ENCODE measurements at places on chromosomes 6 and 20.
A peak's percentile ranks its signal among the peaks of the same experiment; 100 is the strongest.

- DNase-seq: no peak
These were observed 4.8 kb downstream of the COL19A1 start for GRCh38 chr6:69871107-69871506.

DNA sequence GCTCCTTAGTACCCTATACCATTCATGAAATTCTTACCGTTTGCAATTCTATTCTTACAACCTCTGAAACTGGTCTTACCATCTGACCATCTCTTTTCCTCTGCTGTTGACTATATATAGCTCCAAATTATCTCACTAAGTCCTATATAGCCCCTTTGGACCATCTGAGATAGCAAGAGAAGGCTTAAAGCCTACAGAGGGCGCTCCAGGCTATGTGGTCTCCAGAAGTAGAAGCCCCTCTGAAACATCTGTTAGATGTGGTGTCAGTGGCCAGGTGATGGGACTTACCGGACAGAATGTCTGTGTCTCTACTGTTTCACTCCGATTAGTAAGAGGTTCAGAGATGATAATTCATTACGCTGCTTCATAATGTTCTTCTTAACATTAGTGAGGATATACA is 140.7 kb upstream of the BMP2 start:
- peak; percentile 3 for DNase-seq

- DNase-seq: no peak
These were observed 40.7 kb downstream of the PRR18 start for GRCh38 chr6:166267526-166267925.

- no peak for DNase-seq
These were observed 133.7 kb downstream of the LCA5 start for GRCh38 chr6:79403563-79403962.

- DNase-seq: no peak
These were observed 29.7 kb downstream of the CEP162 start for GRCh38 chr6:84197708-84198107.

DNA sequence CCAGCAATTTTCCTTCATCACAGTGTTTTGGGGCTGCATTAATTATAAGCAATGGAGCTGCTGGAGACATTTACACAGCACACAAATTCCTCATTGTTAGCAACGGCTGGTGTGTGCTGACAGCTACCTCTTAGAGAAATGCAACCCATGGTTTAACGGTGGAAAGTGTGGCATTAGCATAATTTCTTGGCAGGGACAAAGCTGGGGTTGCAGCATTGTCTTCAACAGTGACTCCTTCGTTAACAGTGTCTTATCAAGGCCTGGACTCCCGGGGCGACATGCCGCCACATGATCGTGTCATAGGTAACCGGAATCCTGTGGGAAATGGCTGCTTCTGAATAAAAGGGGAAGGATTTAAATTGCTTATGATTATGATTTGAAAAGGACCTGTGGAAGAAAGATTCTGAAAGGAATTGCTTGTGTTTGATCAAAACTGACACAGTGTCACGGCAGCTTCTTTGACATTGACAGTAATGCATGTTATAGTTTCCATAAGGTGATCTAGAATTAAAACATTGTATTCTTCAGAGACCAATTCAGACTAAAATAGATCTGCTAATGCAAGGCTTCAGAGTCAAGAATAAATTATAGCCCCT is 128.0 kb downstream of the UST start:
- no peak for DNase-seq

DNA sequence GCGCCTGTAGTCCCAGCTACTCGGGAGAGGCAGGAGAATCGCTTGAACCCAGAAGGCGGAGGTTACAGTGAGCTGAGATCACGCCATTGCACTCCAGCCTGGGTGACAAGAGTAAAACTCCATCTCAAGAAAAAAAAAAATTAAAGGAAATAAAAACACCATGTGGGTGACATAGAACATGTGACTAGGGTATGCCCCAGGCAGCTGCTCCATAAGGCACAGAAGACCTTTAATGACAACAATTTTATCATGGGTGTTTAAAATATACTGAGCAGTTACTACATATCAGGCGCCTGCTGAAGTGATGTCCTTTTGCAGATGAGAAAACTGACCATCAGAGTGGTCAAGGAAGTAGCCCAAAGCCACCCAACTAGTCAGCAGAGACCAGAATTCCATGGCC is 8.0 kb downstream of the PEDS1 start:
- no peak for DNase-seq

DNA sequence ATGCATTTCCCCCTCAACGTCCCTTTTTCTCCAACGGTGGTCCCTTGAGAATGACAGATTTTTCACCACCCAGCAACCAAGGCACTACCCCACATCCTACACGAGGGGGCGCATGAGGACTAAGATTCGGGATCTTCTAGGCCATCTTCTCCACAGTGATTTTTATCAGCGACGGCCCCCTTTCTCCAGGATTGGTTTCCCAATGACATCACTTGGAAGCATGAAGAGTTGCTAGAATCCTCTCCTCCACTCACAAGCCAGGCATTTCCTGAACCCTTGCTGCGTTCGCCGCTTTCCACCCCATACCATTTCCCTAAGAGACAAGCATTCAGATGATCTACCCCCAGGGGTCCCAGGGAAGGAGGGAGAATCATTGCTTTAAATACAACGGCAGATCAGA is 252.0 kb downstream of the HIVEP2 start:
- DNase-seq: no peak

DNA sequence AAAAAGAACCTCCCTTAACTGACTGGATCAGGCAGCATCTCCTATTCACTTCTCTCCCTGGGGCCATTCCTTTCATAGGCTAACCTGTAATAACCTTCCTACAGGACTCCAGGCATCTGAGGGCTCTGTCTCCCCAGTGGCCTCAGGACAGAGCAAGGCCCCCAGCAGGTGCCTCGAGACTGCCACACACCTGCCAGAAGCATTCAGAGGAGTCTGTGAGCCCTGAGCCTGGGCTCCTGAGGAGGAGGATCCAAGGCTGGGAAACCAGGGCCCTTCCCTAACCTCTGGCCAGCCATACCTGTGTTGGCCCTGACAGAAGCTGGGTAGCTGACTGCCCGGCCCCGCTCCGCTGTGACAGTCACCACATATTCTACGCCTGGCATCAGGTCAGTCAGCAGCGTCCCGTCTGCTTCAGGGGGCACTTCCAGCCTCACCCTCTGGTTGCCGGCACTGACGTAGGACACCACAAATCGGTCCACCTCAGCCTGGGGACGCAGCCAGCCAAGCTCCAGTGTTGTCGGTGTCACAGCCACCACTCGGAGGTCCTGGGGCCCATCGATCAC is 20.6 kb downstream of the TNXB start:
- no peak for DNase-seq

GRCh38 chr20:47753576-47754387 is 31.5 kb downstream of the SULF2 start:
- DNase-seq: no peak

- DNase-seq: no peak
These were observed 89.0 kb downstream of the IPCEF1 start for GRCh38 chr6:154267508-154268106.

- DNase-seq: no peak
These were observed 1.9 kb downstream of the MAPK14 start for GRCh38 chr6:36029464-36029863.

- no peak for DNase-seq
These were observed 806.1 kb upstream of the MAP3K7 start for GRCh38 chr6:91392951-91393350.

DNA sequence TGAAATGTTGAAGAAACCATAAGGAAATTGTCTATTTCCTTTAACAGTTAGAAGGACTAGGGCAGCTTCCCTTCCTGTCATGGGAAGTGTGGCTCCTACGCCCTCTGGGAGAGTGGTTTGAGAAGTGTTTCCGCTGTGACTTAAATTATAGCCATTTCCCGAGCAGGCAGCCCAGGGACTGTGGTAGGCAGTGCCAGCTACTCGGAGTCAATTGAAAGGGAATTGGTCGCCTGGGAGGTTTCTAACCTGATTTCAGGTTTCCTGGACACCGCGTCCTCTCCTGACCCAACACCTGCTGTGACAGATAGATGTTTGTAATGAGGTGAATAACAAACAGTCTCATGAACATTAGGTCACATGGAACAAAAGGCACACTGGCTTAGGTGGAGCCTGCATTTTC is 256.1 kb upstream of the PLCB4 start:
- no peak for DNase-seq

DNA sequence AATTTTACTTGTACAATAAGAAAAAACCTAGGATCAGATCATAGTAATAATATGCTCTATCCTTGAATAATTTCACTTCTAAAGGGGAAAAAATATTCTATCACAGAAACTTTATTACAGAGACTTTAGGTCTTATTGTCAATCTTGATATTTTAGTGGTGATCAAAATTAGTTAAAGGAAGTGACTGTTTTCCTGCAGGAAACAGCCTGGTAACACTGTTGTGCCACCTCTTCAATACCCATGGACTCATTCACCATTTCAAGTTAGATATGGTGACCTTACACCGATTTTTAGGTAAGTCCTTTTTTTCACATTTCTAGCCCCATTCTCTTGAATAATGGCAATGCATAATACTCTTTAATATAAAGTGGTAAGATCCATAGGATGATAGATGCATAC is 99.2 kb downstream of the MTFR2 start:
- no peak for DNase-seq

GRCh38 chr20:41432746-41433145 is 66.1 kb upstream of the EMILIN3 start:
- no peak for DNase-seq

GRCh38 chr6:14545496-14545895 is 427.9 kb downstream of the CD83 start:
- DNase-seq: no peak

DNA sequence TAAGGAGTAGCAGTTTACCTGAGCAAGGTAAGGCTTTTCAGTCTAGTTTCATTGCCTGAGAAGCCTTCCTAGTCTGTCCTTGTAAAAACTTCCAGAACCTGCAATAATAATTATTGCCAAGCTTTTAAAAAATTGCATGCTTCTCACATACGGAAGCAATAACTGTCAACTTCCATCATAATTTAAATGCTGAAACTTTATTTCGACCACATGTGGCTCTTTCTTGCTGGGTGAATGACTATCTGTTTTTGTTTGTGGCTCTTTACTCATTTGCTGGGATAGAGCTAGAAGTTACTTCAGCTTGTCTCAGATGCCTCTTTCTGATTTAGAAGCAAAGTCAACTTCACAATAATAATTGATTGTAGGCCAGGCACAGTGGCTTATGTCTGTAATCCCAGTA is 95.9 kb upstream of the COL21A1 start:
- DNase-seq: no peak

DNA sequence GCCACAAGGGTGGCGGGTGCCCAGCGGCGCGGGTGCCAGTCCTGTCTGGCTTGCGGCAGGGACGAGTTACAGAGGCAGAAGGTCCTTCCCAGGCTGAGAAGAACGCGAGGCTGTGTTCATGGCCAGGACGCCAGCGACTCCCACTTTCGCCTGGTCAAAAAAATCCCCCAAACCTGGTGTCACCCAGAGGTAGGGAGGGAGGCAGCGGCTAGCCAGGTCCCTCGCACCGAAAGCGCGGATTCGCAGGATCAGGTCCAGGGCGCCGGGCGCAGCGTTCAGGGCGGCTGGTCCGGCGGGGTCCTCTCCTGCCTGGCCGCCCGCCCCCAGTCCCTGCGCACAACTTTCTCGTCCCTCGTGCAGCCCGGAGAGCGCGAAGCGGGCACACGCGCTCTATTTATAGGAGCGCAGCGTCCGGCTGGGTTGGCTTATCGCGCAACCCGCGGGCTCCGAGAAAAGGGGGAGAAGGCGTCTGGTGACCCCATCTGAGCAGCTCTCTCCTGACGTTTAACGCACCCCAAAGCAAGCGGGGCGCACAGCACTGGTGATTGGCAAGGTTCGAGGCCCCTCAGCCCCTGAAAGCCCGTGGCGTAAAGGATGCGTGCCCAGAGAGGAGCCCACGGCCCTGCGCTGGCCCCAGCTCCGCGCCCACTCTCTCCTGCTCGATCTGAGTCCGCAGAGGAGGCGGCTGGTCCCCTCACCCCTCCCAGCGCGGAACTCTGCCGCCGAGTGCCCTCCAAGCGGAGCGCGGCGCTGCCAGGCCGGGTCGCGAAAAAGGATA is 519 bp downstream of the CBLN4 start:
- no peak for DNase-seq

DNA sequence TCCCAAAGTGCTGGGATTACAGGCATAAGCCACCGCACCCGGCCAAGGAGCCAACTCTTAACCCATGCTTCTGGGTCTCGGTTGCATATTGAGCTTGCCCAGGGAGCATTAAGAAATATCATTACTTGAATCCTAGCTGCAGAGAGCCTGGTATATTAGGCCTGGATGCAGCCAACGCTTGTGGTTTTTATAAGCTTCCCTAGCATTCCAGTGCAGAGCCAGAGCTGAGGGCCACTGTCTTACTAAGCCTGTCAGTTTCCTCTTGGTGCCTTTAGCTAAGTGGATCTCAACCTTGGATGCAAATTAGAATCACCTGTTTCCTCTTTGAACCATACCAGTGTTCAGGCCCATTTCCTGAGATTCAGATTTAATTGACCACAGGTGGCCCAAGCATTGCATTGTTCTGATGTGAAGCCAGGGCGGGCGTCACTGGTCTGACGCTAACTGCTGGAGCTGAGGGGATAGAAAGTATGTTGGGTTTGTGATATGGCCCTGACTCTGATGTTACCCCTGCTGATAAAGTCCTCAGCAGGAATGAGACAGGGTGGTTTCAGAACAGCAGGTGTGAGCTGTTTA is 76.3 kb downstream of the BTBD3 start:
- DNase-seq: no peak
